Esophagus muscularis mucosa (tissue), 4 donors: ENCODE measurements at places on chromosomes 2 and 18. TPM values are rescaled to one million over a fixed set of nuclear protein-coding genes. Genes with fewer than 3 reads are reported as not detected.

The CD226 gene
- 2.7 TPM for total RNA-seq

The CD302 gene
- 30.8 TPM for total RNA-seq

The MROH2A gene
- not detected for total RNA-seq

- no peak for DNase-seq
Observed at GRCh38 chr18:22932885-22933205, 283 bp upstream of the RBBP8 start.

GRCh38 chr2:29314816-29315571, 199.8 kb downstream of the CLIP4 start:
- no peak for DNase-seq

- DNase-seq = no peak
Observed at GRCh38 chr2:47521666-47522285, 118.8 kb downstream of the MSH2 start.

- peak; percentile 68 for DNase-seq
Observed at GRCh38 chr2:98355881-98356280, 9.6 kb downstream of the CNGA3 start.

GRCh38 chr2:232913903-232914302, 43.8 kb downstream of the SNORC start:
- no peak for DNase-seq

DNA sequence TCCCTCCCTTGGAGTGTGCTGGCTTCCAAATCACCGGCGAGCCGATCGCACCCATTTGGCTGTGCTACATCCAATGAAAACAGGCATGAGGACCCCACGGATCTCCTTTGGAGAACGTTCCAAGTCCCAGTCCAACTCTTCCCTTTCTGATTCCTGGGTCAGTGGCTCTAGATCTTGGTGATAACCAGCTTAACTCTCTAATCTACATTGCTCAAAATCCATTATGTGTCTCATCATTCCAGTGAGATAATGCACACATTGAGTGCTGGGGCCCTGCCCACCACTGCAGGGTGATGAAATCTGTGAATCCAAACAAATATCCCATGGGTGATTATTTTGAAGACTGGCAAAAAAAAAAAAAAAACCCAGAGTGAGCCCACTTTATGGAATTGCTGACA, 232.7 kb upstream of the COPS8 start:
- DNase-seq = no peak
